NCI-H2107 (cell line): ENCODE measurements at places on chromosomes 12 and 14.

DNA sequence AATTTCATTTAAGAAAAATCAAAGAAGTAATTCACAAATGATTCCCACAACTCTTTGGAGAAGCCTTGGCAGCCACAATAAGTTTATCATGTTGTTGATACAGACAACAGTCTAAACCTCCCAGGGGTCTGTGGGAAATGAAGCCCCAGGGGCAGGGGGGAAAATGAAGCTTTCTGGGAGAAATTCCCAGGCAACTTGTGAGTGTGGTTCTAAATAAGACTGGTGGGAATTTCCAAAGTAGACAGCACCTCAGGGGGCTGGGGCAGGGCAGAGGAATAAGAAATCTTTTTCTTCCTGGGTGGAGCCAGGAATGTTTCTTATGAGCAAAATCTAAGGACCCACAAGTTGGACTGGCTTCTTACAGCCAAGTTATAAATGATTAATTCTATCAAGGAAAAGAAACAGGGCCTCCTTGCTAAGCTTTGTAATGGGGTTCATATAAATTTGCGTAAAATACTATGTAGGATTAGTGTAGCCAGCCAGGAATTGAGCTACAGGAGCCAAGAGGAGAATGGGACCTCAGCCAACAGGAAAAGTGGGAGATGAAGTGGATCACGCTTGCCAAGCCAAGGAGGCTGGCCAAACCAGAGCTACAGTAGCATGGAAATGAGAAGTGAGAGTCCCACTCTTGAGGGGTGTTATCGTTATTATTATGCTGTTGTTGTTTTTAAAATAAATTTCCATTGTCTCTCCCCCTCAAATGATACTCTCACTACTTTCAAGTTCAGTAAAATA lies 182.9 kb upstream of the FAR2 start:
- DNase-seq, result peak; percentile 18

GRCh38 chr12:132689227-132689626 lies 1.8 kb downstream of the PXMP2 start:
- DNase-seq, result no peak

DNA sequence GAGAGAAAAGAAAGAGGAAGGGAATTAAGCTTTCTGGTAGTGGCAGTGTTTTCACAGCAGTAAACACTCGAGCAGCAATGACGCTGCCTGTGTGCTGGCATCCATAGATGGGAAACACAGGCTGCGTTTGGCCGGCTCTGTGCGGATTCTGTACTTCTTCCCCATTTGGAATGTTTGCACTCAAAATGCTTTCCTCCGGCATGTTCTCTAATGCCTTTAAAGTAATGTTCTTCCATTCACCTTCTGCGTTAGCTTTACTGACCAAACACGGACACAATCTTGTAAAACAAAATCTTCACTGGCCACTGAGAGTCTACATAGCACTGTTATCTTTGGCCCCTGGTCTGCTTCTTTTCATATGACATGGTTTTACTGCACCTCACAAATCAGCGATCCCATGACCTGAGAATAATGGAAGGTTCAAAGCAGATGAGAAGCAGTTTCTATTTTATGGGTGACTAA lies 31.4 kb downstream of the DCP1B start:
- no peak for DNase-seq

DNA sequence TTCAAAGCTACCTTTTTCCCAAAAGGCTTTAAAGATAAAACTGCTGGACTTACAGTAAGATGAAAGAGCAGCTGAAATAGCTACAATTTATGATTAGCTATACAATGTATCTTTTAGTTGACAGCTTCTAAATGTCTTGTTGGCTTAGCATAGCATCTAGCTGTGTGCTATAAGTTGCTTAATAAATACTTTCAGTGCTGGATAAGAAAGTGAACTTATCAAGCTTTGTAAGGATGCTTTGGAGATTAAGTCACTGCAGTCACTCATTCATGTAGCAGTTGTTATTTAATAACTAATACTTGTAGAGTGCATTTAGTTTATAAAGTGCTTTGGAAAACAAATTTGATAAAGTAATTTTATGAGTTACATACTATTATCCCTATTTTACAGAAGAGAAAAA lies 14.6 kb downstream of the CFAP54 start:
- no peak for DNase-seq

- no peak for DNase-seq
These were observed 1.2 kb downstream of the VWF start for GRCh38 chr12:6123258-6123657.

DNA sequence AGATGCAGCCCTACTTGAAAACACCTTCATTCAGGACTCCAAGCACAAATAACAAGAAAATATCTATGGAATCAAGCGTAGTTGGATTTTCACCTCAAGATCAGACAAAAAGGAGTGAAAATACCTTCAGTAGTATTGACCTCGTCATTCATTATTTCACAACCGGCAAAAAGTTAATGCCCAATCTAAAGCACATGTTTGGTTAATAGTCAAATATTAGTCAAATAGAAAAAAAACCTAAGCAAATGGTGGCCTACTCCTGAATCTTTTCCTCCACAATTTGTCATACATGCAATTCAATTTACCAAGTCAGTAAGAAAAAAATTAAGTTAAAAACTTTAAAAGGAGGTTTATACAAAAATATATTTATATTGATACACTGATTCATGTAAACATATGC lies 50.0 kb downstream of the SLC38A4 start:
- DNase-seq, result no peak

- no peak for DNase-seq
These were observed 7.2 kb upstream of the GPR132 start for GRCh38 chr14:105072381-105072861.

DNA sequence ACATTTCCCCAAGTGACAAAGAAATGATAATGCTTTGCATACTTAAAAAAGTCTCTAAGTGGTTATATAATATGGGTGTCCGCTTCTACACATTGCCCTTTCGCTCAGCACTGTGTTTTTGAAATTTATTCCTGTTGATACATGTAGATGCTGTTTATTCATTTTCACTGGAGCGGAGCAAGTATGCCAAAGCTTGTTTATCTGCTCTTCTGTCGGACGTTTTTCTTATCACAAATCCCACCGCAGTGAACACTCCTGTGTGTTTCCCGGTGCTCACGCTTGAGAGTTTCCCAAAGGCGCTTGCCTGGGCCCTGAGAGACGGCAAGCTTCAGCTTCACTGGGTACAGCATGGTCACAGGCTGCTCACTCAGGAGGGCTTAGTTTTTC lies 50.2 kb downstream of the TPCN1 start:
- DNase-seq, result peak; percentile 18

DNA sequence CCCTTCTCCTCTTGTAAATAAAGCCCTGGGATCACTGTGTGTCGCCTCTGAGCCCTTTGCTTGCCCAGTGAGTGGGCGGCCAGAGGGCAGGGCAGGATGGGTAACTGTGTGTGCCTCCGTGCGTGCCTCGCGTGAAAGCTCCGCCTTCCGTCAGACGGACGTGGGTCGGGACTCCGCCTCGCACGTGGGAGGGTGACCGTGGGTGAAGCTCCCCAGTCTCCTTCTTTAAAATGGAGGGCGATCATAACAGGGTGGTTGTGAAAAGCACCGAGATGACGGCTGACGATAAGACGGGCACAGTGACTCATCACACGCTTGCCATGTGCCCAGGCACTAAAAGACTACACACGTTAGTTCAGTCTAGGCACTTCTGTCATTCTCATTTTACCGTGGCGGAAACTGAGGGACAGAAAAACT lies 9.2 kb downstream of the PHB2 start:
- no peak for DNase-seq

DNA sequence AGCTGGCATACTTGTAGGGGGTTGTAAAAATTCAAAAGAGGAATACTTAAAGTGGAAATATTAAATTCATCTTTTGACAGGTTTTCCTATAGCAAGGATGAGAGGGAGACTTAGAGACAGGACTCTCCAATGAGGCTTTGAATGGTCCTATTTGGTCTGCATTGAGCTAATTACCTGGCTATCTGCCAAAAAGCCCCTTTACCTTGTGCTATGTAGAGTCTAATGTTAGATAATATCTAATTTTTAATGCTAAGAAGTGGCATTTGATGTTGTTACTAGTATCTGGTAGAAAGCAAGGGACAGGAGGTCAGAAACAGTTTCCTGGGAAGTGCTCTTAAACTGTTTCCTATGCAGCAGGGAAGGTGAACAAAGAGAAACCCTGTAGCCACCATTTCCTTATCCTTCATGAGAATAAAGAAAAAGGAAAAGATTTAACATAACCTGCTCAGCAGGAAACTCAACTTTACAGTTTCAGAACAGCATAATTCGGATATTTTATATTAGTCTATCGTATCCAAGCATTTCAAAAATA lies 550.0 kb downstream of the SOX5 start:
- DNase-seq, result no peak

DNA sequence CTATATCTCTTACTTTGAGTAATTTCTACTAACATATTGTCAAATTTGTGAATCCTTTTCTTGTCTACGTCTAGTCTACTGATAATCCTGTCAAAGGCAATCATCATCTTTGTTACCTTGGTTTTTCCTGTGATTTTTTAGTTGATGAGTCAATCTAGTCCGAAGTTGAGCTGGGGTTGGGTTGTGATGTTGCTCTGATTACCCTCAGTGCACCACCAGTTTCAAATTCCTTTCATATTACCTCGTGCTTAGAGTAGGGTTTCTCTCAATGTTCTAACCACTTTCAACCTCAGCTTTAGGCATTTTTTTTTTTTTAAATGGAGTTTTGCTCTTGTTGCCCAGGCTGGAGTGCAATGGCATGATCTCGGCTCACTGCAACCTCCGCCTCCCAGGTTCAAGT lies 186.8 kb downstream of the BTG1 start:
- DNase-seq, result no peak

GRCh38 chr12:13957576-13957975 lies 23.8 kb downstream of the GRIN2B start:
- DNase-seq, result no peak

GRCh38 chr14:81837304-81837703 lies 303.7 kb upstream of the SEL1L start:
- DNase-seq, result no peak

GRCh38 chr14:104639885-104640548 lies 35.4 kb upstream of the TMEM179 start:
- DNase-seq, result peak; percentile 50

DNA sequence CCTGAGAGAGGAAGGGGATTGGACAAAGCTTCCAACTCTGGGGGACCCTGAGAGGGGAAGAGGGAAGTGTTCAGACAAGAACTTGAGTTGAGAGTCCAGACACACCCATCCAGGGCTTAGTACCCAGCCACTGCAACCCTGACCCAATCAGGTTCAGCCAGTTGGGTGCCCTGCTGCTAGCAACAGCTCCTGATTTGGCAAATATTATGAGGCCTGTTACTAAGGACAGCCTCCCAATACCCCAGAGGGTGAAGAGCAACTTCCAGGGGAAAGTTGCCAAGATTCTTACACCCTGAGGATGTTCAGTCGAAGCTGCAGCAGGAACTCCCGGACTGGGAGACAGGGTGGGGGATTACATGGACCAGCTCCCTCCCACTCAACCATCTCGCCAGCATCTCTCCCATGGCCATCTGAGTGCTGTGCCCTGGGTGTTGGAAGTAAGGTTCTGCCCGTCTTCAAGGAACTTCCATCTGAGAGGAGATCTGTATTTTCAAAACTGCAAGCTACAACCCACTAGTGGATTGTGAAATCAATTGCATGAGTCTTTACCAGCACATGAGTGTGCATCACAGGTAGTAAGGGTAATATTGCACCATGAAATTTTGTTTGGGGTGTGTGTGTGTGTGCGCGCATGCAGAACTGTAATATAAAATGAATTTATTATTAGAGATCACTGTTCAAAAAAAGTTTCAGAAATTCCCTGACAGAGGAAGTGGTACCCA lies 11.5 kb upstream of the KRT78 start:
- DNase-seq, result no peak

GRCh38 chr12:56128670-56129205 lies 671 bp downstream of the ESYT1 start:
- DNase-seq, result no peak

DNA sequence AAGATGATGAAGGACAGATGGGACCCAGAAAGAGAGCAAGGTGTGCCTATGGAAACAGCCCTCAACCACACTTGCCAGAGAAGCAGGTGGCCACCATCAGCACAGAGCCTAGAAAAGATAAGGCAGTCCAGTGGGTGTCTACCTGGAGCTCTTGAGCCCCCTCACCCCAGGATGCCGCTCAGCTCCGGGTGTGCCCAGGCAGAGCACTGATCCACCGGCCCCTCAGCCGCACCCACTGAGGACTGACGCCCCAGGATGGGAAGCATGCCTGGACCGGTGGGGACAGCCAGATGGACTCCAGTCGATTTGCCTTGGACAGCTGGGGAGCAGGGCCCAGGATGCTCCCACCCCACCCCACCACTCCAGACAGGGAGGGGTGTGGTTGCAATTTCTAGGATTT lies 15.1 kb upstream of the ZFP36L1 start:
- no peak for DNase-seq

DNA sequence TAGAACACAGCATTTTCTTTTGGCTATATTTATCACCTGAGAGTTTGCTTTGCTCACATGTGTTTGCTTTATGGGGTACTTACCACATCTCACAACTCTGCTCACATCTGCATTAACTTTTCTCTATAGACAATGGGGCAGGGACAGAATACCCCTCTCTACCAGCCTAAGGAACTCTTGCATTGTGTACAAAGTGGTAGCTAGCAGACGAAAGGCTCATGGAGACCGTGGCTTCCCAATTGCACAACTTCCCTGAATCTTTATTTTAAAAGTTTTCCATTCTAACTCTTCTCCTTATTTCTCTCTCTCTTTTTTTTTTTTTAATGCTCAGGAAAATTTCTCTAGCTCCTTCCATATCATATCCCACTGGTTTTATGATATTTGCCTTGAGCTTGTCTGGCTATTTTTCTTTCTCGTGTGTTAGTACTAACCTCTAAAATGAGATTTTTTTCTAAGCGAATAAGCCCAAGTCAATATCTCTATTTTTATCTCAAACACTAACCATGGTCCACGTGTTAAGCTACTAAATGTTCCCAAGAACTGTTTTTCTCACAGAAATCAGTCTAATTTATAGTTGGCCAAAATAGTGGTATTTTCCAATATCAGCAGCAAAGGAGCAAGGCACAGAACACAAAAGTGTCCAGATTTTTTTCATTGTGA lies 155.2 kb downstream of the STXBP6 start:
- no peak for DNase-seq

- peak; percentile 34 for DNase-seq
These were observed 29.5 kb upstream of the RPLP0 start for GRCh38 chr12:120230326-120230973.

DNA sequence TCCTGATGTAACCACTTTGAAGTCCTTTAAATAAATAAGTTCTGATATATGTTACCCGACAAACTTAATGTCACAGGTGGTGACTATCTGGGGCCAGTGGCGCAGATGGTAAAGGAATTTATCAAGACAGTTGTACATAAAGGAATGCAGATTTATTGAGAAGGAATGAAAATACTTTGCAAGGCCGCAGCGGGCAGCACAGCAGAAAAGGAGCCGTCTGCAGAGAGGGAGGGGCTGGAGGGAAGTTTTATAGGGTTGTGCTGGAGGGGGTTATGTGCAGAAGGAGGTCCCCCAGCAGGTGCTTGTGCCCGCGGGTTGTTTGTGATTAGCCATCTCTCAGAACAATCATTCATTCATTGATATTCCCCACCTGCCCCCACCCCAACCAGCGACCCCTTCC lies 17.4 kb downstream of the GPRC5D start:
- no peak for DNase-seq
